ENCODE measurements at places on chromosomes 3 and 15. TPM values are rescaled to one million over a fixed set of nuclear protein-coding genes. Genes with fewer than 3 reads are reported as not detected.

ALDH1L1 gene
- total RNA-seq, result not detected

SAXO2 gene
- total RNA-seq, result 0.79 TPM

EPB42 gene
- not detected for total RNA-seq

COLQ gene
- 0.25 TPM for total RNA-seq

SETD5 gene
- total RNA-seq, result 133 TPM

Measured in activated naive CD4-positive, alpha-beta T cell treated with anti-CD3 and anti-CD28 coated beads for 36 hours (primary cell).